Kidney glomerular epithelial cell (primary cell): ENCODE measurements at places on chromosomes 12 and 14.

- DNase-seq = no peak
These were observed 20.1 kb downstream of the MDM2 start for GRCh38 chr12:68827895-68828671.

DNA sequence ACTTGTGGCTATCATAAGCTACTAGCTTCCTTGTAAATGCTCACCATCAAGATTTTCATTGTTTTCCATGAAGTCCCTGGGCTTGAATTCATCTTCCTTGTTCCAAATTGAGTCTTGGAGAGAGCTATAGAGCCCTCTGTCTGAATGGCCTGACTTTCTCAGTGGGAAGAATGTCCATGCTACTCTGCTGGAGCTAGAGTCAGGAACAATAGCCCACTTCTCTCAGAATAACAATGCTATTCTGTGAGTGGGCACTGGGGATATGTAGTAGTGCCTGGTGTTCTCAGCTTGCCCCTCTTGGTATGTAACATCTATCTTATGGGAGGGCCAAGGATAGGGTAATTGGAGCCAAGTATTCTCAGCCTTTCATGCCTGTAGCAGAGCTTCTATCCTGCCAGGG, 127.6 kb upstream of the TRHDE start:
- DNase-seq = no peak

DNA sequence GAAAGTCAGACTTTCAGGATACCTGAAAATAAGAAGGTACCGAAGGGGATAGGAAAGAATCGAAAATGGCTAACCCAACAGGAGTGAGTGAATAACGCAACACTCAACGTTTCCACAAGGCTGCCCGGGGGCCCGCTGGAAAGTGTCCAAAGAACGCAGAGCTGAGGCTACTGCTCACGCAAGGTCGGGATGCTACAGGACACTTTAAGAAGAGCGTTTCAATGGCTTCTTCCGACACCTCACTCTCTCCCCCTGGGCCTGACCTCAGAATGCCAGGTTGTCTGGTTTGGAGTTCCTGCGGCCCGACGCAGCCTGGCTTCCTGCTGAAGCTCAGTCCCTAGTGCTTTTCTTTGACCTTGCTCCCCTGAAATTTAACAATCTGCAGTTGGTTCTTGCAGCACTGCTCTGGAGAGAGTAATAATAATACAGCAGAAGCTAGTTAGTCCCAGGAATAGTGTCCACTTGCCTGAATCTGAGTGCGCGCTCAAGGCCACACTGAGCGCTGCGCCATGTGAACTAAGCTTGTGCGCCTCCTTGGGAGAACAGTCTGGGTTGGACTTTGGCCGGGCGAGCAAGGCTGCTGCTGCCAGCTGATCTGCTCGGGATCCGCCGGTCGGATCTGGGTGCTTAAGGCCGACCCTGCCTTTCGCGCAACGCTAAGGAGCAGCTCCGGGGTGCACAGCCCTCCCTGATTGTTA, 2.0 kb upstream of the ALX1 start:
- DNase-seq = no peak

DNA sequence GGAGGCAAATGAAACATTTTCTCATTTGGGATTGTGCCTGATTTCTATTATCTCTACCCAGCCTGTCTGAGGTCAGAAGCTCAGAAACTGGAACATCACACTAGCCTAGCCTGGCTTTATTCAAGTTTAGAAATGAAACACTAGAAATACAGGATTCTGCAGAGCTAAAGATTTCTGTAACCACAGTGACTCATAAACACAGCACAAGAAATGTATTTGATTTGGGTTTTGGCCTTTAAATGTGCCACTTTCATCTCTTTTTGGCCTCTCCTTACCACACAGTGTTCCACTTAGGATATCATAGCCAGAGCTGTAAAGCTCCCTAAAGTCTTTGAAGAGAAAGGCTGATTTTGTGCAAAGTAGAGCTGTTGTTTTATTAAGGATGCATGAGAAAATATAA, 307.5 kb downstream of the EMP1 start:
- no peak for DNase-seq

DNA sequence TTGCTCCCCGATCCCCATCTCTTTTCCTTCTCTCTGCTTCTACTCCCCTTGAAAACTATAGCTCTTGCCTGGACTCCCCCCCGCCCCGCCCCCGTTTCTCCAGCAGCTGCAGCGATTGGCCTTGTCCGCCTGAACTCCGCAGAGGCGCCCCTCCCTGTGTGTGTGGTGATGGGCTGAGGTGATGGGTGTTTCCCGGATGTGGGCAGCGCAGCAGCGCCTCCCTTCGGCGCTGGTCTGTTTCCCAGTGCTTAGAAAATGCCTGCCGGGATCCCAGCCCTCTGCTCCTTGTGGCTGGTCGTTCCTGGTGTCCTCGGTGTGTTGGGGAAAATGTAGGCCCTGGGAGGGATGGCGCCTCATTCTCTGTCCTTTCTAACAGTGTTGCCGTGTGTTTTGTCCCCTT, 43.3 kb downstream of the GALNT8 start:
- no peak for DNase-seq

DNA sequence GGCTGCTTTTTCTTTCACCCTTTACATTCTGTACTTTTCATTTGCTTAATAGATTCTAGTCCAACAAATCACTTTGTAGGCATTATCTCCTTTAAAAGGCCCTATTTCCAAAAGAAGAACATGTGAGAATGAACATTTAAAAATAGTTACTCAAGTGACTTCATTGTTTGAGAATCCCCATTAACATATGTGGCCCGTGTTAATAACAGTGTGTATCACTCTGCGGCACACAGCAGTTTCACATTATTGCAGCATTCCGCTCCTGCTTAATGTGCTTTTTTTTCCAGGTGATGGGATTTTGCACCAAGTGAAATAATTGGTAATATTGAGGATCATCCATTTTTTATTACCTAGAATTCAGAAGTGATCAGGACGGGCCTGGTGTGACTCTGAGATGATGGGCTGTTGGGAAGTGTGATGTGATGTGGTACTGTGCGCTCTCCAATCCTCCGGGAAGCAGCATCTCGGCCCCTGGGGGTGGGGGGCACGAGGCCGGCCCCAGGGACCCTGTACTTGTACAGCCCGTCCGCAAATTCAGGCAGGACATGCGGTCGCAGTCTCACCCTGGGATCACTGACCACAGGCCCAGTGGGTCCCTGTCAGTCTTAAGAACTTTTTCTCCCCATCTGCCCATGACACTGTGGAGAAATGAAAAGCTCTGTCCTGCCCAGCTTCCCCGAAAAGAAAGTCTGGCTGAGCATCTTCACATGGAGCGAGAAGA, 32.9 kb downstream of the SLC15A4 start:
- no peak for DNase-seq

DNA sequence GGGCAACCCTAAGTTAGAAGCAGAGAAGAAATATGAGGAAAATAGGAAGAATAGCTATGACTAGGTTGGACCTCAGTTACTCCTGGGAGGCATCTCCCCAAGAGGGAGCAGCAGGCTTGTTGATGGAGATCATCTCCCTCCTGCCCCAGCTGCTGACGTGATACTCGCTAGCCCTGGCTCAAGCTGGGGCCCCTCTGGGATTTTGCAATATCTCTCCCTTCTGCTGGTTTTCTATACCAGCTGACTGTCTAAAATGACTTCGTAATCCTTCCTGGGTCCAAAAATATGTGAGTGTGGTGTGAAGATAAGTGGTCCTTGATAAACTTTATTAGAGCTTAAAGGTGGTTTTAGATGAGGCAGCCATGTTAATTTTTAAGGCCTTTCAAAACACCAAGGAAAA, 4.5 kb upstream of the HECTD4 start:
- no peak for DNase-seq

DNA sequence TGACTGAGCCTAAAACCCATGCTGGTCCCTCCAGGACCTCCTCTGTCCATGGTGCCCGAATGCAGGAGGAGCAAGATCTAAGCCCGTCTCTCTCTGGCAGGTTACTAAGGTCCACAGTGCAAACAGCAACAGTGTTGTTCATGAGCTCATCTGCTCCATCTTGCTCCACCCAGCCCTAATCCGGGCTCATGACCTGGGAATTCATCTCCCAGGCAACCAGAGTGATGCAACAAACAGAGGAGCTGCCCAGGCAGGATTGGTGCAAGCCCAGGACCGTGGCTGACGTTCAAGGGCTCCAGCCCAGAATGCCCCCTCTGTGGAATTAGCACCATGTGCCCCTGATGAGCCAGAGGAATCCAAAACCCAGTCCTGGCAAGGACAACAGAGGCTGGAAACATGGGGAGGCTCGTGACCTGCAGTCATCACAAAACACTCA, 29.9 kb downstream of the HSPB8 start:
- no peak for DNase-seq

- no peak for DNase-seq
These were observed 36.0 kb upstream of the PPP4R3A start for GRCh38 chr14:91545946-91546716.

GRCh38 chr14:52042371-52043289, 26.2 kb downstream of the NID2 start:
- DNase-seq = no peak

DNA sequence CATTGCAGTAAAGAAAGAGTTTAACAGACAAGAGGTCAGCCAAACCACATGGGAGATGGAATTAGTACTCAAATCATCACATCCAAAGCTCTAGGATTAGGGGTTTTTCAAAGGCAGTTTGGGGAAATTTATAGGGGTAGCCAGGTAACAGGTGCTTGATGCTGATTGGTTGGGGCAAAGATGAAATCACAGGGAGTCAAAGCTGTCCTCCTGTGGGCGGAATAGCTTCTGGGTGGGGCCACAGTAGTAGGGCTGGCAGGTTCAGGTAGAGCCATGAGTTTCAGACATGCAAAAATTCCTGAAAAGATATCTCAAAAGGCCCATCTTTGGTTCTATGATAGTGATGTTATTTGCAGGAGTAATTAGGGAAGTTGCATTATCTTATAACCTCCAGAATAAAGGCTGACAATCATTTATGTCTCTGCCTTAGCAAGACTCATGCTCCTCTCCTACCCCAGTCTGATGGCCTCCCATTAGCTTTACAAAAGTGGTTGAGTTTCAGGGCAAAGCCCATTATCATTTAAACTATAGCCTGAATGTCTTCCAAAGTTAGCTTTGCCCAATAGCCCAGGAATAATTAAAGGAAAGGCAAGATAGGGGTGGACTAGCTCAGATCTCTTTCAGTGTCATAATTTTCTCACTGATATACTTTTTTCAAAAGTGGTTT, 42.1 kb upstream of the CNTN1 start:
- no peak for DNase-seq

DNA sequence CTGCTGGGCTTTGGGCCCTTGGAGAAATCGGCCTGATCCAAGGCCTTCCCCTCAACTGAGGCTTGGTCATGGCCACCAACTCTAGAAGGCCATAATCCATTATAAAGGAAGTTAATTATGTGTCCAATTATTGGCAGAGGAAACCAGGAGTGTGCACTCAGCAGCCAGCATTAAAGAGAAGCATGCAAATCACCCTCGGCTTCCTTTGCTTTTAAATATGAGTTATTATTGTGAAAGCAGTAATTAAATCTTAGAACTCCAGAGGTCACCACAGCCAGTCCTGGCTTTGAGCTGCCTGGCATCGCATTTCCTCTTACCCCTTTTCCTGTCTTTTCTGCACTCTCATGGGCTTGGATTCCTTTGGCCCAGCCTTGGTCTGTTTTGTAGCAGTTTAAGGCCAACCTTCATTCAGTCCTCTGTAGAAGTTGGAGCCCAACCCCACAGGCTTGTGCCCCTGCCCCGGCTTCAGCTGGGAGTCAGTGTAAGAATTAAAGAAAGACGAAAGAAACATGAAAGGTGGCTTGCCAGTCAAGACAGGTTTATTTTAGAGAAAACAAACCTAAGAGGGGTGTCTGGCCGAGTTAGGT, 14.7 kb upstream of the KRT86 start:
- no peak for DNase-seq

- DNase-seq = no peak
These were observed 150.1 kb downstream of the TSPAN9 start for GRCh38 chr12:3227076-3227975.

DNA sequence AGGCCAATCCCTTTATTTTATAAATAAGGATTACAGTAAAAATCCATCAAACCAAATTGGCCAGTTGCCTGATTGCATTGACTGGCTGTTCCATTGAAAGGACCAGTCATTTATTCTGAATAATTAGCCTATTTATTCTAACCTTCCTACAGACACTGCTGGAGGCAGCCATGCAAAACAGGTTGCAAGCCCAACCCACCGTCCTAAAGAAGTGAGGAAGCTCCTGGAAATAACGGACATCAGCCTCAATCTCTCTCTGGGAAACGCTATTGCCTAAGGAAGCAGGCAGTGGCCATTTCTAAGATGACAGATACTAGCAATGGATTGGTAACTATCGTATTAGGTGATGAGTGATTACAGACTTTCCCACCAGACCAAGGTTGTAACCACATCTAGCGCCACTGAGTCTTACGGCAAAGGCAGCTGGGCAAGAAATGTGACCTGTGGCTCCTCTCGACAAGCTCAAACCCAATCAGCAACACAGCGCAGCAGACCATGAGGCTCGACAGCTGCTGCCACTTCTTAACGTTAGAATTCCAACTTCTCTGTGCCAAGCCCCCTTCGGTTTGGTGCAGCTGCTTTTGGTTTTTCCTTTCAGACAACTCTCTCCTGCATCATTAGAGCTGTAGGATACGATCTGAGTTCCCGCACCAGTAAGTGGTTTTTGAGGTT, 134.2 kb downstream of the KCNK10 start:
- DNase-seq = no peak

DNA sequence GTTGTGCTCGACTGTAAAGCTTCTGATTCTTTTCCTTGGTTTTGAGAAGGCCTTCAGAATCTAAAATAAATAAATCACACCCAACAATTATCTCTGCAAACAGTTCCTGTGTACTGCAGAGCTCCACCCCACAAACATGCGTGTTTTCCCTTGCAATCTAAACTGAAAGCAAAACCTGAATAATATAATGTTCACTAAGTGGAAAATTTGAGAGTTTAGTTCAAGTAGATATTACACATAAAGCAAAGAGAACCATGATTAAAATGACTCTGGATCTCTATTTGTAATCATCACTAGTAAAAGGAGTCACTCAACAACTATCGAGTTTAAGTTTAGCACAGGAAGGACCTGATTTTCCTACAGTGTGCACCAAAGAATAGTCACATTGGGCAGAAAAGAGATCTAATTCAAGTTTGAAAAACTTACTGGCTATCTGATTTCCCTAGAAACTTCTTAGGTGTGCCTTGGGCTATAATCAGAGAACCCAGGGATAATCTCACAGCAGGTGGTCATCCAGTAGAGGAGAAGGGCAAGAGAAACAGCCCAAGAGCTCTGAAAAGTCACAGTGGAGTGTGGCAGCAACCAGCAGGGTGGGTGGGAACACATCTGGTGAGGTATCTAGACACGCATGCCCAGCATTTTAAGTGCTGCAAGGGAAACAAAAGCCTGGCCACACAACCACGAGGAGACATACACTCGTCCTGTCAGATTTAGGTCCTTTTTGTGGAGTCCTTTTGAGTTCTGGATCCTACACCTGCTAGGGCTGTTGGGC, 25.4 kb downstream of the ATG14 start:
- DNase-seq = no peak

- DNase-seq = no peak
These were observed 24.5 kb downstream of the ATP2B1 start for GRCh38 chr12:89684136-89684535.
